ENCODE measurements at places on chromosomes 1 and 21.

DNA sequence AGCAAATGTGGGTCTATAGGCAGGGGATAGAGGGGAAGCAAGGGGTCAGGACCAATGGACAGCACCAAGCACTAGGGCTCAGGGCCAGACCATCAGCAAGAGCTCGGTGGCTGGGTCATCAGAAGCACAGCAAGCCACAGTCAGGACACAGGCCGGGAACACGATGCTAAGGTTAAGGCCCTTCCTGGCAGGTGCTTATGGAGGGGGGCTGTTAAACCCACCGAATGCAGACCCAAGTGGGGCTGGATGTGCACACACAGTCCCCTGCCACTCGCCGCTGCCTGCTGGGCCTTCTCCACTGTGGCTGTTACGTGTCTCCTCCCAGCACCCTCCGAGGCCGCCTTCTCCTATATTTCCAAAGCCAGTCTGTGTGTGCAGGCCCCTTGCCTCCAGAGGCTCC, 220.1 kb downstream of the TOMM20 start:
- DNase-seq, result no peak

- peak; percentile 57 for DNase-seq
Observed at GRCh38 chr1:240739754-240740153, 127.8 kb upstream of the GREM2 start.

DNA sequence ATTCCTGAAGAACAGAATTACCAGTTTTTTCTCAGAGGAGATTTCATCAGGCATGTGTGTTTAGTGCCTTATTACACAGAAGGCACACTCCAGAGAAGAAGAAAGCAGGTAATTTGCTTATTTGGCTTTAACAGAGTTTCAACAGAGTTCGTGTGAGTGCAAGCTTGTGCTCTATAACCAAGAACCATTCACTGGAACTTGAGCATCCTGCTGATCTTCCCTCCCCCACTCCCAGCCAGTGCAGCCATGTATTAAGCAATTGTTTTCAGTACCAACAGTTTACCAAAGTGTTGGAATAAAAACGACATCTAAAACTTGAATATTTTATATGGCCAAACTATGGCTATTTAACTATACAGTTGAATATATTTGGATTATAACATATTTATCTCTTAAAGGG, 4.3 kb downstream of the MGST3 start:
- DNase-seq, result no peak

DNA sequence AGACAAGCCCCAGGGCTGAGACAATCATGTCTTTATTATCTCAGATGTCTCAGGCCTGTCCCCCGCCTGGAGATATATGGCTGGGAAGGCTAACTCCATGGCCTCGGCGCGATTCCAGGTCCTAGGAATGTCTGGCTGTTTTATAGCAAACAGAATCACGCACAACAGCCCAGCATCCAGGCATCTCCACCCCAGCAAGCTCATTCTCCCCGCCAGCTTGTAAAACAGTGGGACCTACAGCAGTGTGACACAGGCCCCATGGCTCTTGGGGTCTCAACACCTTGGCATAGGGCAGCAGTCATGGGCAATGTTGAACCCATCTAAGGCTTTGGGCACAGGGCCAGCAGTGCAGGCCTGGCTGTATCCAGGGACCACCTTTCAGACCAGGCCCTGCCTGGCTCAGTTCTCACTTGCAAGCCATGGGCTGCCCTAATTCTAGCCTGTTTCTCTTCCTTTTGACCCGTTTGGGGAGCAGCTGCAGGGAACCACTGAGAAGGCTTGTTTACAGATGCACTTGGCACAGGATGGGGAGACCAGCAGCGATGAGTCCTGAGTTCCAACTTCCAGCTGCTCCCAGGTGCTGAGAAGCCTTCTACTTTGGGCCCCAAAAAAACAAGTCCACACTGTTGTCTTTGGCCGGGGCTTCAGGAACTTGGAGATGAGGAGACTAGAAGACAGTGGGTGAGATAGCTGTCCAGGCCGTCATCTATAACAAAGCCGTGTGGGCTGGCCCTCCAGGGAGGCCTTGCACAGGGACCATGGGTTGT, 34.4 kb downstream of the WNT4 start:
- peak; percentile 80 for DNase-seq

DNA sequence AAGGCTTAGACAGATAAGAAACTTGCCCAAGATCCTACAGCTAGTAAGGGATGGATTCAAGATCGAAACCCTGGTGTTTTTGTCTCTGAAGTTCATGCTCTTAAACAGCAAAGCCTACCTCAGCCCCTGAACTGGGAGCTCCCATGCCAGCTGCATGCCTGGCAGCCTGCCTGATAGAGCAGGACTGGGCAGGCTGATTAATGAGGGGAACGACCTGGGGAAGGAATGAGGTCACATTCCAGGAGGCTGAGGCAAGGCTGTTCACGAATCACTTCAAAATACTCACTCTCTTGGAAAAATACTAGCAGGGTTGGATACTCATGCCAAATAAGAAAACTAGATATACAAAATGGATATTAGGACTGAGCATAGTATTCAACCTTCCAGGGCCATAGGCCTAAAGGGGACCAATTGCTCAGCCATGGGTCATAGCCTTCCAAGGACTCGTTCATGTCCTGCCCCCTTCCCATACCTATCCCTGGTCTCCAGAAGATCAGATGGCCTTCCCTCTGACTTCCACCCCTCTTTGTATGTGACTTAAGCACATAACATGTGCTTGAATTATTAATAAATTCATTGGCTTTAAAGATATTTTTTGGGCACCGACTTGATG, 15.6 kb upstream of the TACSTD2 start:
- peak; percentile 96 for DNase-seq

GRCh38 chr1:31995263-31995662, 18.4 kb upstream of the KHDRBS1 start:
- DNase-seq, result no peak

- DNase-seq, result no peak
Observed at GRCh38 chr21:39593522-39593921, 19.2 kb upstream of the B3GALT5 start.

GRCh38 chr1:206847337-206847834, 18.0 kb upstream of the IL20 start:
- DNase-seq, result no peak

DNA sequence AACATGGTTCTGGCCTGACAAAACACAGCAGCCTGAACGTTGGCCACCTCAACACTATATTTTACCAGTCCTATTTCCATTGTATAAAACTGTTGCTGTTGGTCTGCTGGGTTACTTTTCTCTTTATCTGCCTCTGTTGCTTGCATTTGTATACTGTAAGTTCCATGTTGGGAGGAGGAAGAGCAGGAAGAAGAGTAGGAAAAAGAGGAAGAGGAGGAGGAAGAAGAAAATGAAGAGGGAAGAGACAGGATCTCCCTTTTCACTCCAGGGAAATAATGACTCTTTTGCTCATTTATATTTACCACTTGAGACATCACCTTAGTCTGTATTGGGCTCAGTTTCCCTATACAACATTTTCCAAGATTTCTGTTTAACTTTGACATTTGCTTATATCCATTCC, 134.2 kb downstream of the PTPRC start:
- no peak for DNase-seq

GRCh38 chr1:161080441-161081405, 8.6 kb downstream of the NECTIN4 start:
- DNase-seq, result peak; percentile 58

Data from EH (cell line).